ENCODE measurements at places on chromosomes 2 and 18.
A peak's percentile ranks its signal among the peaks of the same experiment; 100 is the strongest.

GRCh38 chr18:77572537-77572936 lies 322.9 kb downstream of the GALR1 start:
- no peak for DNase-seq

DNA sequence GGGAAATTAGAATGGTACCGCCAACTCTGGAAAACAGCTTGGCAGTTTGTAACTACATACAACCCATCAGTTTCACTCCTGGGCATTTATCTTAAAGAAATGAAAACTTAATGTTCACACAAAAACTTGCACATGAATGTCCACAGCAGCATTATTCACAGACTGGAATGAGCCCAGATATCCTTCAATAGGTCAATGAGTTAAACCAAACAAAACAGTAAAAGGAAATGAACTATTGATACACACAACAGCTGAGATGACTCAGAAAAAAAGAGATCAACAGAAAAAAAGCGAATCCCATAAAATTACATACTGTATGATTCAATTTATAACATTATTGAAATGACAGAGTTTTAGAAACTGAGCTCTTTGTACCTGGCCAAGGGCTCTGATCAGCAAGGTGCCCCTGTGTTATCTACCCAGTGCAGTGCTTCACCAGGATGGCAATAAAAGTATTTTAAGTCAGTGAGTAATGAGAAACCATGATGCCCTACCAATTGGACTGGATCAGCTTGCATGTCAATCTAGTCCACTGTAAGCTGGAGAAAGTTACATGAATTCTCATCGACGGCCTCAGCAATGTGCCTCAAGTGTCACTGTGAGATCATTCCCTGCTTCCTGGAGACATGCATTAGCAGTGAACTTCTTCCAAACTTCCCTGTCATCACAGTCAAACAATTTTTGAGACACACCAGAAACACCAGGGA lies 21.9 kb downstream of the TMEM237 start:
- DNase-seq: no peak

- peak; percentile 71 for DNase-seq
These were observed 2.1 kb upstream of the SLC30A3 start for GRCh38 chr2:27264753-27265535.

- DNase-seq: no peak
These were observed 360.9 kb downstream of the XIRP2 start for GRCh38 chr2:167249197-167249596.

DNA sequence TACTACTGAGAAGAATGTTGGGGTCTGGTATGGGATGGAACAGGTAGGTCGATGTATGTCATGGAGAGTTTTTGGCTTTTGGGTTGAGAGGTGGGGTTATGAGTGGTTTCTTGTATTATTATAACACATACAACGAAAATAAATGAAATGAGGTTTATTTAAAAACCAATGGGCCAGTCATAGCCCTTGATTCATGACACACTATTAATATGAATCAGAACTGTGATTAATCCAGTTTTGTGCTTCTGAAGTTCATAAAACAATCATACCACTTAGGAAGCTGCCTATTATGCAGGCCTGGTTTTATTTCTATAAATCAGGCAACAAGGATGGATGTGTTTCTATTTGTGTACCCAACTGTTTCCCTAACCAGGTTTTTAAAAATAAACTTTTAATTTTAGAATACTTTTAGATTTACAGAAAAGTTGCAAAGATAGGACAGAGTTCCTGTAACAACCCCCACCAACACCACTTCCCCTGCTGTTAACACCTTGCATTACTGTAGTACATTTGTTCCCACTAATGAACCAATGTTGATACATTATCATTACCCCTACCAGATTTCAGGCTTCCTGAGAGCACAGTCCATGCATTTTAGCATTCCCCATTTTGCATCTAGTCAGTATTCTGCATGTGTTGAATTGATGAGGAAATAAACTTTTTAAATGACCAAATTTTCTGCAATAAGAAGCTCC lies 37.5 kb upstream of the NCOA1 start:
- DNase-seq: no peak

- DNase-seq: no peak
These were observed 22.6 kb downstream of the ZNF236 start for GRCh38 chr18:76844742-76845477.

DNA sequence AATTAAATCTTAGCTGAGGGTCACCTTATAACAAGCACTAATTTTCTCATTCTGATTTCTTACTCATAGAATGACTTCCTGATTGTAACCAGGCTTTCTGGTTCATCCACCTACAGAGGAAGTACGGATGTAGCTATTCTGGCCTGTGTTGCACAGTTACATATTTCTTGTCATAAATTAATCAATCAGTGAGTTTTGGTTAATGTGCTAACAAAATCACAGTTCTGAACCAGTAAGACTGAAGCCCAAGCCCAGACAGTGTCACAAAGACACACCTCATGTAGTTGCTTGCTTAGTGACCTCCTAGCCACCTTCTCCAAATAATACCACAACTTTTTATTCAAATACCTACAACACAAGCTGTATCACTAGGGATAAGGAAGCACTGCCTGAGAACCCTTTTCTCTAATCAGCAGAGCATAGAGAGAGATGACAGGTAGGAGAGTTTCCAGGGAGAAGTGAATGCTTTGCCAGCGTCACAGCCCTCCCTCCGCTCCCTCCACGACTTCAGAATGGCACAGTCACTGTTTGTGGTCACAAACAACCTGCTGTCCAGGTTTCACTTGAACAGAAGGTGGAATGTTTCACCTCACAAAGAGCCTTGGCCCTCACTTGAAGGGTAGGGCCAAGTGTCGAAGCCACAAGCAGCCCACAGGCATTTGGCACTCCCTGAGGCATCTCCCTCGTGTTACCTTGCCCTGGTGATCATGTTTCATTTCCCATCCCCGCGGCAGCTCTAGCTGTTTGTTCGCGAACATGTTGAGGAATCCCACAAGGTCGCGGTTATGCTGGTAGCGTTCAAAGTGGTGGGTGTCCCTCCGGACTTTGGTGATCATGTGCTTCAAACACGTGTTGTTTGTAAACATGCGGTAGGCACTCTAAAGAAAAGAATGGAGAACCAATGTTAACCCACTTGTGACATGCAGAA lies 120.8 kb upstream of the STK17B start:
- DNase-seq: no peak

- no peak for DNase-seq
These were observed 207.5 kb upstream of the FOSL2 start for GRCh38 chr2:28185153-28185552.

GRCh38 chr2:121006743-121007489 lies 271.2 kb downstream of the GLI2 start:
- no peak for DNase-seq

DNA sequence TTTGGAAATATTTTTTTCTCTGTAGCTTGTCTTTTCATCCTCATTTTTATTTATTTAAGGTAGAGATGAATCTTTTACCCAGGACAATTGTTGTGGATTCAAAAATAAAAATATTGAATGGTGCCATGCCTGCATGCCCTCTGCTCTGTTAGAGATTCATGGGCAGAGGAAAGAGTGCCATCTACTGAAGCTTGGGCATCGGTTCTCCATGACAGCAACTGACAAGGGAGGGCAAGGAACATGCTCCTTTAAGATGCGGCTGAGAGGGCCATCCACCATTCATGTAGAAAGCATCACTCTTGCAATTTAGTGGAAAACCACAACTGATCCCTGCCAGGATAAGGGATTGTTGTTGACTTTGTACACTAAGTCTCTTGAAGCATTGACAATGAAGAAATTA lies 79.9 kb downstream of the PARD3B start:
- no peak for DNase-seq

GRCh38 chr2:233081232-233081730 lies 21.1 kb downstream of the INPP5D start:
- DNase-seq: no peak

GRCh38 chr2:40395169-40396073 lies 56.5 kb downstream of the SLC8A1 start:
- no peak for DNase-seq

DNA sequence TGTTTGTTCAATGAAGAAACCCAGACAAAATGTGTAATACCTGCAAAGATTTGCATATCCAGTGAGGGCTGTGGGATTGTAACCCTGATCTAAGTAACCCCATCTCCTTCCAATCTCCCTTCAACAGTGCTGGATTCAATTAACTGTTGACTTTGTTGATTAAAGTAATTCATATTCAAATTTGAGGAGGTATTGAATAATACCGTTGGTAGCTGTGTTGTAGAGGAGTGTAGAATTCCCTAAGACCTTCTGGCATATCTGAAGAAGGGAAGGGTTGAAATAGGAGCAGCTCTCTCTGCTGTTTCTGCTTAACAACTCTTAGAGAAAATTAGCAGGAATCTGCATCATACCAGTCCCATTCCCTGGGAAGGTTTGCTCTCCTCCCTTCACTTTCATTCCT lies 28.2 kb downstream of the MAIP1 start:
- DNase-seq: no peak

- DNase-seq: no peak
These were observed 45.8 kb downstream of the LAMA3 start for GRCh38 chr18:23735021-23735464.

DNA sequence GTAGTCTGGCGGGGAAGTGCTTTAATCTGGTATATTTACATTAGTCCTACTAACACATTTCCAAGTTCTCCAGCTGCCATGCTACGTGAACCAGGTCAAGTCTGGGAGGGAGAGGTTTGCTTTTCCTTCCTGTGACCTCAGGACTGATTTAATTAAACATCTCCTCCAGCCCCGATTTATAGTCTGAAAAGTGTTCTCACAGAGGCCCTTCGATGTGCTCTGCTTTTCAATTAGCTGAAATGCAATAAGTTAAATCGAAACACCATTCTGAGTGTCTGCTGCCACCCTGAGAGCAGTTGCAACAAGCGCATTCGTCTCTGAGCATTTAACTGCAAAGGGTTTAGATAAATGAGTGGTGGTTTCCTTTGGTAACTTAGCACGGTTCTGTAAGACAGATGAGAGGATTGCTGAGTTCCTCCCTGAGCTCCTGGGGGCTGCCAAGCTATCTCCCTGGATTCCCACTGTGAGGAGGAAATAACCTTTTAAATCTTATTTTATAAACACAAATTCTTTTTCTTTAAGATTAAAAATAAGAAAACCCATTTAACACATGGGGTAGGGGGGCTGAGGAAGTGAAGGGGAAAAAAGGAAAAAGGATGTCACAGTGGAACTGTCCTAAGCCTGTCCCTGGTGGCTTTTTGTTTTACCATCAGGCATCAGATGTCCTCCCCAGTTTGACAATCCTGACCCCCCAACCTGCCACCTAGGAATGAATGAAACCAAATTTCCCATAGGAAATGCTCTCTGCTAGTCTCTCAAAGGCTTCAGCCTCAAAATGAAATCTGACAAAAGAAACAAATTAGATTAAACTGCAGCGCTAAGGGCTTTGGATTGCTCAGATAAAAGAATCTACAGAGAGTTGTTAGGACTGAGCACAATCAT lies 56.5 kb upstream of the CREB1 start:
- peak; percentile 81 for DNase-seq

GRCh38 chr18:79522451-79523205 lies 126.9 kb downstream of the NFATC1 start:
- no peak for DNase-seq

DNA sequence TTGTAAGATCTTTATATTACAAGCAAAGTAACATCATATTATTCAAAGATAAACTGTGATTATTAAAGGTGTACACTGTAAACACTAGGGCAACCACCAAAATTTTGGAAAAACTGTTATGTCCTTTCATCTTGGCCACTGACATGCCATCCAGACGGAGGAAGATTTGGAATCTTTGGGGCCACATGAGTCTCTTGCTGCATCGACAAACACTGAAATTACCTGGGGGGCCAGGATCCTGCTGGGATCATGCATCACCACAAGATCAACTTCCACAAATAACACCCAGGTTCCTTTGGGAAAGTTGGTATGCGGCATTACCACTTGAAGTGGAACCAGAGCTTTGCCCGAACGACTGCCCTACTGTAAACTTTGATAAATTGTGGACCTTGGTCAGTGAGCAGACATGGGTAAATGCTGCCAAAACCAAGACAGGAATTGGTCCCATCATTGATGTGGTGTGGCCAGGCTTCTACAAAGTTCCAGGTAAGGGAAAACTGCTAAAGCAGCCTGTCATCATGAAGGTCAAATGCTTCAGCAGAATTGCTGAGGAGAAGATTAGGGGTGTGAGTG lies 110.6 kb upstream of the UXS1 start:
- no peak for DNase-seq

DNA sequence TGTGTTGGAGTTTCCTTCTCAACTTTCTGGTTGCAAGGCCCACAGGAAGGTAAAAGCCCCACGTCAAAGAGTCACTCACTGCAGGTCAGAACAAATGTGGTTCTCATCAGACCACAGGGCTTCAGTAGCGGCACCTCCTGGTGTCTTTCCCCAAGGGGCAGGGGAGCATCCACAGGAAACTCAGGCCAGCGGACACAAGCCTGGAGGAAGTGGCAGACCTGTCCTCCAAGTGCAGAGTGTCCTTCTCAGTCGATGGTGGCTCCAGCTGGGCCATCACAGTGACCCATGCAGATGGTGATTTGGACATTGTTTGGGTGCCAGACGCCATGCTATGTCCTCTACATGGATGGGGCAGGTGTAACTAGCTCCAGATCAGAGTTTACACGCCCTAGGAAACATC lies 84.9 kb downstream of the ACKR3 start:
- DNase-seq: no peak

DNA sequence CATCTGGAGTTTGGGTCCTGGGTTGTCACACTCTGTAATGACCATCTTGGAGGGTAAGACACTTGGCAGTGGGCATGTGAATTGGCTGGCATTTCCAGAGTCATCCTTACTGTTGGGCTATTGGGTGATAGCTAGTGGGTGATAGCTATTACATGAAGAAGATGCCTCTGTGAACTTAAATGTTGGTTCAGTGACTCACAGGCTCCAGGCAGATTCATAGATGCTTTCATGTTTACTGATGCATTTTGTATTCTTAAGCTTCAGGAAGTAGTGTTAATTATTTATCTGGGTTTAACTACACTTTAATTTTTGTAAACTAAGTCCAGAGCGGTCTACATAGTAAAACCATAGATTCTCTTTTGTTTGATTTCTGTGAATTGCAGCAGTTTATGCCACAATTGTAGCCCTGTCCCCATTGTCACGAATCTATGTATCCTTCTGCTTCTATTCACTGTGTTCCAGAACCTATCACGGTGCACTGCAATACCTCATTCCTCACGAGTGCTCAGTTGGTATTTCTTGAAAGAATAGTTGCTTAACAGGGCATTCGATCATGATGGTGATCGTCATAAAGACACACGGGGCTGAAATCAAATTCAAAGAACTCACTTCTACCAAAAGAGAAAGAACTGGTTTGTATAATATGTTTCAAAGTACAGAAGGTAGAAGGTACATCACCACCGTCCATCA lies 79.7 kb downstream of the GBX2 start:
- DNase-seq: no peak

GRCh38 chr2:126449677-126450076 lies 206.3 kb upstream of the GYPC start:
- no peak for DNase-seq

- DNase-seq: no peak
These were observed 80.7 kb upstream of the LDLRAD4 start for GRCh38 chr18:13137670-13138419.
